NK-92 treated with Interleukin-12 subunit alpha and Interleukin-12 subunit beta, amount 100 ng/mL, for 24 hours (cell line): ENCODE measurements at places on chromosomes 11 and 22.
A peak's percentile ranks its signal among the peaks of the same experiment; 100 is the strongest.

DNA sequence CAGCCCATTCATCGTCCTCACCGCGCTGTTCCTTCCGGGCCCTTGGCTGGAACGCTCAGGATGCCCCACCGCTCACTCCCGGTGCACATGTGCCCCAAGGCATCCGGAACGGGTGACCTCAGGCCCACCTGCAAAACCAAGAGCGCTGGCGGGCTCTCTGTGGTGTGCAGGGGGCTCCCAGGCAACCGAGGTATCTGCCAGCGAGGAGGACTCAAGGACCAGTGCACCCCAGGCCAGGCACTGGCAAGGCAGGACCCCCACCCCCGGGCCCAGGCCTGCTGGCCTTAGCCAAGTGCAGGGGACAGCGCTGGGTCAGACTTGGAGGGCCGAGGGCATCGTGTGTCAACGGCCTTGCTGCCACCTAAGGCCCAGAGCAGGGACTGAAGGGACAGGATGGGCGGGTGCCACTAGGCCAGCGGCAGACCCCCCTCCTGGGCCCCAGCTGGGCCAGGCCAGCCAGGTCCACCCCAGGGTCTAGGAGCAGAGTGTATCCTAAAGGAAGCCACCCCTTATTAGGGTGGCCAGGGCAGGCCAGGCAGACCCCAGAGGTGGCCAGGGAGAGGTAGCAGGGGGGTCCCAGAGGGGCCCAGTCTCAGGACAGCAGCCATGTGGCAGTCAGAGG is 8.5 kb downstream of the TNNT3 start:
- no peak for DNase-seq

DNA sequence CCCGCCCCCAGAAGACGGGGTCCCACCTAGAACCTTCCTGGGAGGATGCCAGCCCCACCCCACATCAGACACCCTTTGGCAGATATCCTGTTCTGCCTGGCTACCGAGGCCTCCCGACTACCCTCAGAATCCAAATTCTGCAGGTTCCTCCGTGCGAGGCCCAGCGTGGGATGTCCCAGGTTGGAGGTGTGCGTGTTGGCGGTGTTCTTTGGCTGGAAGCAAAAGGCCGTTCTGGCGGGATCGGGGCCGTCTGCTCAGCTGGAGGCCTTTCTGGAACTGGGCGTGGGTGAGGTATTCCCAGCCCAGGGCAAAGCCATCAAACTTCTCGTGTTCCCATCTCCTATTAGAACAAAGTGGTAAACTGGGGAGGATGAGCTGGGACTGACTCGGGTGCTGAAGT is 32.6 kb downstream of the NUP50 start:
- no peak for DNase-seq

- DNase-seq = no peak
Measured at GRCh38 chr11:73170140-73170539, 28.0 kb upstream of the FCHSD2 start.

DNA sequence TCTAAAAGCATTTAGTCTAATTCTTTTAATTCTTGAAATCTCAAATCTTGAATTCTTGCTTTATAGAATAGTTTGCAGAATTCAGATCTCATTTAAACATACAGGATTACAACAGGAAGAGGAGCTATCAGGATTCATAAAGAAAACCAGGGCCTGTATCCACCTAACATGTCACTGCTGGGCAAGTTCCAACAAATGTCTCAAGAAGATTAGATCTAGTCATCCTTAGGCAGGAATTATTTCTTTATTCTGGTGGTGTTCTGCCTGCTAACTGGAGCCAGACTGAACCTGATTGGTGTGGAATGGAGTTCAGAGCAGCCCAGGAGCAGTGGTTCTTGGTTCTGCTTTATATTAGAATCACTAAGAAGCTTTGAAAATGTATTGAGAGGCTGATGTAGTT is 500.7 kb downstream of the LRRC4C start:
- DNase-seq = no peak

DNA sequence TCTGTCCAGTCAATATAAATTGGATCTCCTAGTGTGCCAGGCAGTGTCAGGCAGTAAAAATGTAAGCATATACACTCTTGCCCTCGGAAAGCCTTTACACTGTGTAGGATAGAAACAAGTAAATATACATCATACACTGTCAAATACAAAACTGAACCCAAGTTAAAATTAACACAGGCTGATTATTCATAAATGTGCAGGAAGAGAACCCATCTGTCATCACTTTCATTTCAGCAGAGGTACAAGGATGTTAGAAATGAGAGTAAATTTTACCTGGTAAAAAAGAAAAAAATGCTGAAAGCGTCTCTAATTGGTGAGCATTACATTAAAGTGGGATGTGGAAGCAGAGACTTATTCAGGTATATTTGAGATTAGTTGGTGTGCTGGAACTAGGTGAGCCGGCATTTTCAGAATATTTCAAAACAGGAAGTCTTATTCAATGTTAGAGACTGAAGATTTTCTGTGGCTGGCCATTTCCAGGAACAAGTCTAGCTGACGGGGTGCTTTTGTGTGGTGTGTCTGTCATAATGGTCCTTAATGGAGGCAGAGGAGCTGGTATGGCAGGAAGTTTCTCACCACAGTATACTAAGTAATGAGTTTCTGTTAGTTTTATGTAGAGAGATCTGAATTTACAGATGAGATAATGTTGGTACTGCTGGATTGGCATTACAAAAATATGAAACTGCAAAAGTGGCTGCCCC is 192.6 kb downstream of the CASP12 start:
- peak; percentile 63 for DNase-seq

DNA sequence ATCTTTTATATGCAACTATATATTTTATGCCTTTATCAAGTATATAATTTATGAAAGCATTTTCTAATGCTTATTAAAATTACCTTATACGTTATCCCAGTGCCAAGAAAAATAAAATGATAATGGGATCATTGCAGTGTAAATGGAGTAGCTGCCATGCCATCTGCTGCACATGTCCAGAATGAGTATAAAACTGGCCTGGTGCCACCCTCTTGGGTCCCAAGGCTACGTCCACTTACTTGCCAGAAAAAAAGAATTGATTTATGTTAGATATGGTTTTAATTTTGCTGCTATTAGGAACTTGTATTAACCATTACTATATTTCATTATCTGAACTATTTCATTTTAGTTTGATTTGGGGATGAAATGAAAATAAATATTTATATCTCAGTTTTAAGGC is 1127.1 kb upstream of the CNTN5 start:
- no peak for DNase-seq

GRCh38 chr22:48800036-48800885 is 1027.4 kb downstream of the BRD1 start:
- no peak for DNase-seq

DNA sequence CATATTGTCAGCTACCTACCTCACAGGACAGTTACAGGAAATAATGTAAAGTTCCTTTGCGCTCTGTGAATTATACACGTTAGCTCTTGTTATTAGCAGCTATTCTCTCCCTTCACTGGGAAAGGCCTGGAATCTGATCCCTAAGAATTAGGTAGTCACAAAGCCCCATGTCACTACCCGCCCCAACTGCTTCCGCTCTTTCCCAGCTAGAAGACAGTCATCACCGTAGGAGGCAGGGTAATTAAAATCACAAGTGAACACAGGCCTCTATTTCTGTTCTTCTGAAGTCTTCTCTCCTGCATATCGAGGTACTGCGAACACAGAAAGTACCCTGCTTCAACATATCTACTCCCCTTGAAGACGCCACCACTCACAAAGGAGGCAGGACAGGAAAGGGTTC is 12.6 kb upstream of the AHNAK start:
- DNase-seq = no peak

DNA sequence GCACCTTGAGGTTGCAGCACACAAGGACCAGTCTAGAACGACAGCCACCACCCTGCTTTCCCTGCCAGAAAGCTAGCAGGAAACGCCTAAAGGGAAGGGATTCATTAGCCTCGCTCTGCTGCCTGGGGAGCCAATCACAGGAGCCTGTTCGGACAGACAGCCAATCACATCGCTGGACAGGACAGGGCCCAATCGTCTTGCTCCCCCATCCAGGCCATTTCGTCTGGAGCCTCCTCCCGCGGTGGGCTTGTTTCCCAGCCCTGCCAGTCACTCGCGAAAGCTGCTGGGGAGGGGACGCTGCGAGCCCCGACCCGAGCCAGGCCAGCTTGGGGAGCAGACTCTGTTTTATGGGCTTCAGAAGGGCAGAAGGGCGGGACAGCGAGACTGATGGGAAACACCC is 79.8 kb upstream of the NCAM1 start:
- DNase-seq = peak; percentile 16

DNA sequence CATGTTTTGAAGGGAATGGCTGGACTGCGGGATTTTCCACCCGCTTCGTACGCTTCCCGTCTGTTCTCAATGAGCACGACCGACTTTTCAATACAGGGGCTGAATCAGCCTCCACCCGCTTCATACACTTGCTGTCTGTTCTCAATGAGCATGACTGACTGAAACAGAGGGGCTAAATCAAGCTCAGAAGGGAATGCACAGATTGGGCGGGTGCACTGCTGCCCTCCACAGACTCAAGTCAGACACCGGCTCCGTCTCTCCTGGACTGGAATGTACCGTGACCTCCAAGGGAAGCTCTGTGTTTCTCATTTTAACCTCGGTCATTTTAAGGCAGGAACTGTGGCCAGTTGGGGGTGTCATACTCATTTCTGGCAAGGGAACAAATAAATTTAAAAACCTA is 48.5 kb downstream of the BRD1 start:
- no peak for DNase-seq

DNA sequence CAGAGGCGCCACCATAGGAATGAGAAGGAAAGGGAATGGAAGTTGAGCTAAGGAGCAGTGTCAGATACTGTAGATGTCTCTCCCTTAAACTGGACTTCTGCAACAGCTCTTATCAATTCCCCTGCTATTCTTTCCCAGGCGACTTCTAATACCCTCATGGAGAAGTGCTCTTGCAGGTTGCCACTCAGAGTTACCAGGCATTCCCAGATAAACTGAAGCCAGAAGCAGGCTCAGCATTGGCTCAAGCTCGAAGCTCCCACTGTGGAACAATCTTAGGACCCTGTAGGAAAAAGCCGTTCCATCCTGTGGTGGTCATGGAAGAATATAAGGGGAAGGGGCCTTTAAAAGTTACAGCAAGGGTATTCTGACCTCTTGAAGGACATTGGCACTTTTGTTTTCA is 208.7 kb upstream of the PLET1 start:
- DNase-seq = no peak

DNA sequence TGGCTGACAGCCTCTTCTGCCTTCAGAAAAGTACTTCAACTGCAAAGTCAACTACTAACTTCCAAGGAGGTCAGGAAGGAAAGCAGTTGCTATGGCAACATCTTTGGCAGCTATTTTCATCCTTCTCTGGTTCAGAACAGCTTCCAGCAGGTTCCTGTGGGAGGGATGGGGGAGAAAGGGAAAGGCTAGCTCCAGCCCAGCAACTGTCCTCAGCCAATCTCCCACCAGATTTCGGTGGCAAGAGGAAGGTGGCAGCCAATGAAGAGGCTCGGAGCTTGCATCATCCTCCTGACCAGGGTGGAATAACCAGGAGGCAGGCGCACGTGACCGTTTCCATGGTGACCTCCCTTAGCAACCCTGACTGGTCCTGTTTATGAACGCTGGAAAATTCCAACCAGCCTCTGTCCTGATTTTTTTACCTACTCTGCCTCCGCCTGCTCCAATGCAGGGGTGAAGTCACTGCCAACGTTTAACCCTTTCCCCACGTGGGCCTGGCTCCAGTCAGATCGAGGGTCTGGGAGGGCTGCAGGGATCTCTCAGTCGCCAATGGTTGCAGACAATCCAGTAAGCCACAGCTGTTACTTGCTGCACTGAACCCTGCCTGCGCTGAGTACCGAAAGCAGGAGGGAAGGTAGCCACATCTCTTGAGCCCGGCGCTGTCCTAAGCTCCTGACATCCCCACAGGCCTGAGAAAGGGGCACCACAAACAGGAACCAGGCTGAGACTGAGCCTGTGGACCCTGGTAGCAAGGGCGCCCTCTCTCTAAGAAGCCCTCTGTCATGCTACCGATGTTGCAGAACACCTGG is 11.2 kb upstream of the MALAT1 start:
- DNase-seq = no peak

DNA sequence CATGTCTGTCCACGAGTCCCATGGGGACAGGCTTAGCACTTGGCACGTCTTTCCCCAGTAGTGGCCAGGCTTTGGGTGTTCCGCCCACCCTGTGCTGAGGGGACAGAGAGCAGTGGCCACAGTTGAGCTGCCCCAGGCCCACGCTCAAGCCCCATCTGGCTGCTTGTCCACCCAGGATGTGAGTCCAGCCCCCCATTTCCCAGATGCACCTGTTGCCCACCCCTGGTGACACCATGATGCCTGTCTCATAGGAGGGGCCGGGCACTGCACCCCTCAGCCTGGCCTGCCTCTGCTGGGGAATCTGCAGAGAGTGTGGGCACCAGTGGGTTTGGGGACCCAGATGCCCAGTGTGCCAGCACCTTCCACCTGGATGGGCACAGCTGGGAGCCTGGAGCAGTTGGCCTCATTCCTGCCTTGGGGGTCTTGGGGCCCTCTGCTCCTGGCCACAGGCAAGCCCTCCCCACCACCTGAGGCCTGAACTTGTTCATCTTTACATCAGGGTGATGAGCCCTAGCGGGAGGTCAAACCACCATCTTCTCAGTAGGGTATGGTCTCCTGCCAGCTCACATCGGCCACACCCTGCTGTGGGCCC is 5.7 kb downstream of the SIGIRR start:
- no peak for DNase-seq
